Left cardiac atrium (tissue), 4 donors: ENCODE measurements at places on chromosomes 7 and 10. TPM values are rescaled to one million over a fixed set of nuclear protein-coding genes. Genes with fewer than 3 reads are reported as not detected.
A peak's percentile ranks its signal among the peaks of the same experiment; 100 is the strongest.

DNA sequence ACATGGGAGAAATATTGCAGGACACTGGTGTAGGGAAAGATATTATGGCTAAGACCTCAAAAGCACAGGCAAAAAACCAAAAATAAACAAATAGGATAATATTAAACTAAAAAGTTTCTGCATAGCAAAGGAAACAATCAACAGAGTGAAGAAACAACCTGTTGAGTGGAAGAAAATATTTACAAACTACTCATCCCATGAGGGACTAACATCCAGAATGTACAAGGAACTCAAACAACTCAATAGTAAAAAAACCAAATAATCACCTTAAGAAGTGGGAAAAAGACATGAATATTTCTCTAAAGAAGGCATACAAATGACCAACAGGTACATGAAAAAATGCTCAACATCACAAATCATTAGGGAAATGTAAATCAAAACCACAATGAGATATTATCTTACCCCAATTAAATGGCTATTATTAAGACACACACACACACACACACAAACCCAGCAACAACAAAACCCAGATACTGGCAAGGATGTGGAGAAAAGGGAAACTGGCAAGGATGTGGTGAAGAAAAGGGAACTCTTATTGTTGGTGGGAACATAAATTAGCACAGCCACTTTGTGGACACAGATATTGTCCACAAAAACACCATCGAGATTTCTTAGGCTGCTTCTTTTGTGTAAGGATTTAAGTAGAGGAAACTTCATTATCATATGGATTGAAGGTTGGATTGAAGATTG, 9.8 kb upstream of the RAB18 start:
- no peak for DNase-seq

SLC29A3 gene
- total RNA-seq: 3.6 TPM

DNA sequence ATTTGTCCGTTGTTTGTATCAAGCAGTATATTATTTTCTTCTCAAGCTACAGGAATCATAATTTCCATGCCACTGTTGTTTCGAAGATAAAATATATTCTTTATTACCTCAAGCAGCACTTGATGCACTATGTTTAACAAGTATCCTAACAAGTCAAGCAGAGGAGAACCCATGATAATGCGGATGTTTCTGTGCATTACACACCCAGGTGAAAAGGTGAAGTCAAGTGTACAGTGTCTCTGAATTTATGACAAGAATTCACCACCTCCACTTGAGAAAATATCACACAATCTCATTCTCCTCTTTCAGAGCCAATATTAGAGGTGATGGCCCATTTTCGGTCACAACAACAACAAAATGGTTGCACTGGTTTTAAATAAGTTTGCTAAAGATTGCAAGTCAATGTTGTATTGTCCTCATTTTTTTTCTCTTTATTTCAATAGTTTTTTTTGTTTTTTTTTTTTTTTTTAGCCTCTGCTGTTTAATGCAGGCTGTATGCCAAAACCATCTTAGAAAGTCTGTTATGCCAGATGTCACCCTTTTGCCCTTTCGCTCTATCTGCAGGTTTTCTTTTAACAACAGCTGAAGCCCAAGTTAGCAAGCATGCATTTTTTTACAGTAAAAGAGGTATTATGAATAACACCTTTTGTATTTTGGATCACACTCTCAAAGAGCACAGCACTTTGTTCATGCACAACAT, 568.7 kb upstream of the LRRN3 start:
- no peak for DNase-seq

DNA sequence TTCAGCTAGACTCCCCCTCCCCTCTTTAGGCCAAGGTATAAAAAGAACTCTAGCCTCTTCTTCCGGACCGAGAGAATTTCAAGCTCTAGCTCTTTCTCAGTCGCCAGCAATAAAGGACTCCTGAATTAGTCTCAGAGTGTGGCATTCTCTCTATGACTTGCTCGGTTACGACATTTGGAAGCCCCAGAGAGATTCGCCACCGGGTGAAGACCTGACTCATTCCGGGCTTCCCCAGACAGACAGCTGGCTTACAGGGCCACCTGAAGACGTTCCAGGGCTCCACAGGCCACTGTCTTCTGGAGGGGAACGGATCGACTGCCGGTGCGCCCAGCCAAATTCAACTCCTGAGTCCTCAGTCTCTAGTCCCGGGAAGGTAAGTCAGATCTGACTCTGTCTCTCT, at the start of gene AKR1B15:
TSS of gene AKR1B15 (plus strand) at position 234 of the 400 bp plus-strand sequence. CDS start 15,510 bp downstream, outside the sequence.
- no peak for DNase-seq

UFSP1 gene
- total RNA-seq: 2.7 TPM

DNA sequence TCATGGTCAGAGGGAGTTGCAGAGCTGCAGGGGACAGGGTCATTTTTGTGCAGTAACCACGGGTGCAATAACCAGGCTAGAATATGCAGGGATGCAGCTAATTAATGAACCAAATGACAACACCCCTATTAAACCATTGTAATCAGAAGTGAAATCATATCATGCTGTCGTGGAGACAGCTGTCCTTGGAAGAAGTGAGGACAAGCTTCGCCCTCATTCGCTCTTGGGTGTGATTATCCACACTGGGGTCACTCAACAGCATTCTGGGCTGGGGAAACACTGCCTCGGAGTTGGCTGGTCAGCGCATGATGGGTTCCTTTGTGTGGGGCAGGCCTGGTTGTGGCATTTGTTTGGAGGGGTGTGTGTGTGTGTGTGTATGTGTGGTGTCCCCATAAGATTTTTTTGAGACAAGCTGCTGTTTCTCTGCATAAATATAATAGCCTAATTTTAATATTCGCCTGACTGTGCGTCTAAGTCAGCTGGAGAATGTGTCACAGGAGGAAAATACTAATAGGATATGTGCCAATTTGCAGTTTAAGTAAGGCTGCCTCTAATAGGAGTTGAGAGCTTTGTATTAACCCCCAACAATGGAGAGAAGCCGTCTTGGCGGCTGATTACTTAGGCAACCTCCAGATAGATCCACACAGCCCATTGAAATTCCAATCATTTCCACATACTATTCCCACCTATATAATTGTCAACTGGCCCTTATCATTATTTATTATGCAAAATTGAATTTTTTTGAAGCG, 149.4 kb downstream of the DNAJB6 start:
- no peak for DNase-seq

DNA sequence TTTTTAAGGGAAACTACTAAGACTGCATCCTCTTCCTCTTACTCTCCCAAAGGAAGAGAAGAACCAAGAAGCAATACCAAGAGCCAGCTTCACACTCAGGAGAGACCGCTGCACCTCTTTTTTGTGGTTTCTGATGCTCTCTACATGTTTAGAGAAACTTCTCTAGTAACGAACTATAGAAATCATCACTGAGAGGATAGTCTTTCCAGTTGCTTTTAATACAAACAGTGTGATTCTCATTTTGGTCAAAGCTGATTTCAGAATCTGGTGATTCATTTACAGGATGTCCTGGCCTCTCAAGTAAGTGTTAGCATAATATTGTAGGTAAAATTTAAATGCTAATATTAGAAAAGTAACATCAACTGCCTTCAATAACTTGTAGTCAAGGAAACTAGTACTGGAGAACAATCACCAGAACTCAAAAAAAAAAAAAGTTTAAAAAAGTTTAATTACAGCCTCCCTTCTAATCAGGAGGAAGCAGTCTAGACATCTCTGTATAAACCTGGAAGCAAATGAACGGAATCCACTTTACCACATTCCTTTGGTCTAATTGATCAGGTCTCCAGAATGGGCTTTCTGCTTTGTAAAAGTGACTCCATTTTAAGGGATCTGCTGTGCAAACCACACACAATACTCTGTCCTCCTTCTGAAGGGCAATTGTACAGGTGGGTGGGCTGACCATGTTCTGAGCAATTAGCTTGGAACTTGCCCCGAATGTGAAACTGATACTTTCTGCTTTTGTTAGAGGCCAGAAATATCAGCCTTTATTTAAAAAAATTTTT, 3.0 kb downstream of the LAMB1 start:
- no peak for DNase-seq

DNA sequence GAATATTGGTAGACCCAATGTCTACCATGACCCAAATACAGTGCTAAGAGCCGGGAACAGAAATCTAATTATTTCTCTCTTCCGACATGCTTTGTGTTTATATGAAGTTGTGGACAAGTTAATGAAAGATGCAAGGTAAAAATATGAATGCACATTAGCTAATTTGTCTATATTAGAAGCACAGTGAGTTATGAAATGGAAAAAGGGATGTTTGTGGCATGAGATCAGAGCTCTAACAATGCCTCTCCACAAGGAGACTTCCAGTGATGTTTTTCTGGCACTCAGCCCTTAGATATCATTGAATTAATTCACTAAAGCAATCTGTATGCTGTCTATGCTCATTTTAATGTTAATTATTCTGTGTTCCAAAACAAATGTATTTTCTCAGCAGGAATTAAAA, 897.2 kb downstream of the CNTNAP2 start:
- DNase-seq: no peak

- DNase-seq: no peak
Measured at GRCh38 chr10:118286051-118286838, 55.9 kb downstream of the FAM204A start.

SUGCT gene
- total RNA-seq: 4.1 TPM

DNA sequence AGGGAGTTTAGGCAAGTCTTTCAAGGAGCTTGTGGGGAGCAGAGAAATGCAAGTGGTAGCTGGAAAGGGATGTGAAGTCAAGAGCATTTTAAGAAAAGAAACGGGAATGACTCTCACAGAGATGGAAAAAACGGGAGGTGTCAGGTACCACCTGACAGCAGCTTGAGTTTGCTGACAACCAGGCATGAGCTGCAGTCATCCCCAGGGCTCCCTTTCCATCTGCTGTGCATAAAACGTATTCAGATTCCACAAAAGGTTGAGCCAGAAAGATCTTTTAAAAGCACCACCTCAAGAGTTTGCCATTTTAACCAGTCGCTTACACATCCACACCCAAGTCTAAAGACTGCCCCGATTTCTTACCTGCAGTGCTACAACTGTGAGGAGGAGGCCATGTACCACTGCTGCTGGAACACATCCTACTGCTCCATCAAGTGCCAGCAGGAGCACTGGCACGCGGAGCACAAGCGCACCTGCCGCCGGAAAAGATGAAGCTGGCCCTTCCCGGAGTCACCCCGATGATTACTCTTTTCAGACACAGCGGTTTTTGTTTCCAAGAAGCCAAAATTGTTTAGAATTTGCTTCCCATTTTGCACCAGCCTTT, 116.8 kb downstream of the ZMYND11 start:
- no peak for DNase-seq

DNA sequence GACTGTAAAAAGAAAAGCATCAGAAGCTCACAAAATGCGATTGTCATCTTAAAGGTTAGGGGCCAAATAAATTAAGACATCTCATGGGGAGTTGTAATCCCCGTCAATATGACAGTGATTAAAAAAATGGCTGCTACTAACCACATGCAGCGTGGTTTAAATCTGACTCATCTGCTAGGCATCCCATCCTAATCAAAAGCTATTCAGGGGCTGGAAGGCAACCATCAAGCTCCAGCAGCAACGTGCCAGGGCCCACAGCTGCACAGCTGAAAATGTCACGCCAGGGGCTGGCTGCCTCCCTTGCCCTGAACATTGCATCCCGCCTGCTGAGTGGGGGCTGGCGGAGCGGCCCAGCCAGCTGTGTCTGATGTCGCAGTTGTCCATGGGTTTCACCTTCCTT, 66.3 kb upstream of the FRMD4A start:
- DNase-seq: peak; percentile 73

TMEM130 gene
- 0.27 TPM for total RNA-seq

GRCh38 chr7:95469187-95469586, 16.6 kb upstream of the ASB4 start:
- no peak for DNase-seq

LIPN gene
- total RNA-seq: not detected

DNA sequence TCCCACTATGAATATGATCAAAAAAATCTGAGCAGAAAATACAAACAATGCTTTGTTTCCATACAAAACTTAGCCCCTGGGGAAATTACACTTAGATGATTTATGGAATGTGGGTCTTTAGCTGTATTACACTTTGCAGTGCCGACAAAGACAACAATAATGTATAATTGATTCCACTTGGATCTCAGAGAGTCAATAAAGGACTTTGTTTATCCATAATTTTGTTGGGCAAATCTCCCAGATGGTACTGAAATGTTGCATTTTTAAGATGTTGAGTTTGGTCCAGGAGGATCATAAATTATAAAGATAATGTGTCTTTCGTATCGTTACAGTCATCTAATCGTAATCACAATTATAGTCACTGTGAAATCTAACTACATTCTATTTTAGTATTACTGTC, 66.9 kb upstream of the DOCK1 start:
- DNase-seq: no peak

PHYHIPL gene
- 0.09 TPM for total RNA-seq

- DNase-seq: no peak
Measured at GRCh38 chr7:79615871-79616640, 162.6 kb upstream of the MAGI2 start.

DNA sequence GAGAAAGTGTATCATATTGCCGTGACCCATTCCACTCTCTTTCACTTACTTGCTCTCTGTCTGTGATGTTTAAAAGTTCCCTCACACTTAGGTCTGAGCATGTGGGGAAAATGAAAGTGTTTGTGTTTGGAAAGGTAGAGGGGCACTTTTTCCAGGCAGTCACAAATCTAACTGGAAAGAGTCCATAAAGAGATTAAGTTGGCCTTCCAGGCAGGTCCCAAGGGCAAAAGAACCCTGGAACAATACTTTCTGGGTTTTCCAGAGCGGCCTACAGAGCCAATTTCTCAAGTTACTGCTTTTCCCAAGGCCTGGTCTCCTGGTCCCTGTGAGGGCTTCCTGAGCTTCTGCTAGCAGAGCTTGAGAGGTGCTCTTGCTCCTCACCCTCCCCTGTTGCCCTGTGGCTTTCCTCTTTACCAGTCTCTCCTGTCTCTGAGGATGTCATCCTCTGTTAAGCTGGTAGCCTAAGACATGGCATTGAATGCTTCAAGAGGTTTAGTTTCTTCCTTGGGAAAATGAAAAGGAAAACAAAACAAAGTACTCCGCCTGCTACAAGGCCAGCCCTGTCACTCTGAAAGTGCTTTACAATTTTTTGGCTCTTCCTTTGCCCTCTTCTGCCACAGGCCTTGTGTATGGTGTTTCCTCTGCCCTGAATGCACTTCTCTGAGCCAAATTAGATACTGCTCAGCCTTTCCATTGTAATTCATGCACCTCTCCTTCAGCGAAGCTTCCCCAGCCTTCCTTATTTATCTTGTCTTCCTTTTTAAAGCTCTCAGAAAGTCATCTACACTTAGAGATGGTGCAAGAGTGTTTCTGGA, 20.1 kb downstream of the TES start:
- DNase-seq: no peak

GRCh38 chr7:85469446-85470010, 282.7 kb upstream of the SEMA3D start:
- no peak for DNase-seq

GAD2 gene
- total RNA-seq: not detected

- no peak for DNase-seq
Measured at GRCh38 chr10:71040846-71041605, 152.7 kb upstream of the PCBD1 start.

- DNase-seq: no peak
Measured at GRCh38 chr10:14774214-14774580, 500 bp downstream of the FAM107B start.

DNA sequence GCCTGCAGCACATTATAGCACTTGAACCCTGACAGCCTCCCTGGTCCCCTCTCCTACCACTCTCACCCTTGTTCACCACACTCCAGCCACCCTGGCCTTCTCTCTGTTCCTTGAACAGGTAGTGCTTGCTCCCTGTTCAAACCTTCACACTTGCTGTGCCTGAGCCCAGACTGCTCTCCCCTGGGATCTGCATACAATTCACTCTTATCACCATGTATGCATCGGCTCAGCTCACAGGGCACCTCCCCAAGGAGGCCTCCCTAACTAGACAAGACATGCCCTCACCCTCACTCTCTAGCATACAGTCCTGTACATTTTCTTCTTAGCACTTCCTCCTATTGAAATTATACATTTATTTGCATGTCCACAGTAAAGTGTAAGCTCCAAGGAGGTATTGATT, 59.3 kb downstream of the FAM13C start:
- no peak for DNase-seq

- no peak for DNase-seq
Measured at GRCh38 chr7:130990178-130990832, 256.3 kb upstream of the KLF14 start.
